ENCODE measurements at places on chromosomes 12 and 14.

DNA sequence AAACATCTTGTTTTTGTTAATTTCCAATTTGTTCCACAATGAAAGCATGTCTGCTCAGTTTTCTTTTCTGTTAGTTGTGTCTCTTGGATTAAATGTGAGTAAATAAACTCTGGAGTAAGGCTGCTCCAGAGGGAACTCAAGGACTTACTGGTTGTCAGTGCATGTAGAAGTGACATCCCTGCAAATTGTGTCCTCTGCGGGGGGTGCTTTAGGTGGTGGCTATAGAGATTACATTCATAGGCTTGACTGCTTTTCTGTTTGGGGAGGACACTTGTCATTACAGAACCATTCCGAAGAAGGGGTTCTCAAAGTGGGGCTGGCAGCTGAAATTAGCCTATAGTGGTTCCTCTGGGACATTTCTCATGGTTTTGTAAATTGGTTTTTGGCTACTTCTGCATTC is 8.8 kb downstream of the TMTC2 start:
- DNase-seq, result no peak

DNA sequence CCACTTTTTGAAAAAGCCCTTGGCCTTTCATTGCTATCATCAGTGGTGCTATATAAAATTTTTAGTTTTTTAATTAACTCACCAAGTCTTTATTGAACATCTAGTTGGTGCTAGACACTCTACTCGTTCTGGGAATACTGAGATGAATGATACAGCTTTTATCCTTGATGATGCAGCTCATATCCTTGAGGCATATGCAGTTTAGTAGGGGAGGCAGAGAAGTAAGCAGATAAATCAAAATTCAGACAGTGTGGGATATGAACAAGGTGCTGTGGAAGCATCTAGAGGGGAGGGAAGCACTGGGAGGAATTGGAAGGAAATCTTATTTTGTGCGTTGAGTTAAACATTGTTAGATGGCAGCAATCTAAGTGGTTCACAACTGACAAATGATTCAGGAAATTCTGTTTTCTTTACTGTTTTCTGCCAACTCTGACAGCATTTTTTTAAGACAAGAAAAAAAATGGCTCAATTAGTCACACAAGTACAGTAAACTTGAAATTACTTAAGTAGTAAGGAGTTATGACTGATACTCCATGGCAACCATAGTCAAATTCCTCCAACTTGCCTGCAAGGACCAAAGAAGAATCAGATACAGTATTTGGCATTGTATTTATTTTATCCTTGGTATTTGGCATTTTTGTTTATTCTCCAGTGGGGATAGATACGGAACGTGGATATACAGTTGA is 119.2 kb downstream of the TMTC2 start:
- no peak for DNase-seq

DNA sequence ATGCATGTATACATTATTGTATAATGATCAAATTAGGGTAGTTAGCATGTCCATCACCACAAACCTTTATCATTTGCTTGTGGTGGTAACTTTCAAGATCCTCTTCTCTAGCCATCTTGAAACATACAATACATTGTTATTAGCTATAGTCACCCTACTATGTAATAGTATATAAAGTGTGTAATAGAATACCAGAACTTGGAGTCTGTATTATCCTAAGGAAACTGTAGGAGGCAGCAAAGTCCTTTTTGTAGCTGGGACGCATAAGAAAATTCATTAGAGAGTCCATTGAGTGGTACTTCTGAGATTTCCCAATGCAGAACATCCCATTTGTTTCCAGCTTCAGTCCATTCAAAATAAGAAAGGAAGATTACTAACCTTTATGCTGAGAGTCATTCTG is 325.9 kb upstream of the LRFN5 start:
- no peak for DNase-seq

- no peak for DNase-seq
Measured at GRCh38 chr12:76313299-76313698, 34.9 kb downstream of the BBS10 start.

- DNase-seq, result no peak
Measured at GRCh38 chr14:38755036-38755435, 348.0 kb downstream of the SEC23A start.

DNA sequence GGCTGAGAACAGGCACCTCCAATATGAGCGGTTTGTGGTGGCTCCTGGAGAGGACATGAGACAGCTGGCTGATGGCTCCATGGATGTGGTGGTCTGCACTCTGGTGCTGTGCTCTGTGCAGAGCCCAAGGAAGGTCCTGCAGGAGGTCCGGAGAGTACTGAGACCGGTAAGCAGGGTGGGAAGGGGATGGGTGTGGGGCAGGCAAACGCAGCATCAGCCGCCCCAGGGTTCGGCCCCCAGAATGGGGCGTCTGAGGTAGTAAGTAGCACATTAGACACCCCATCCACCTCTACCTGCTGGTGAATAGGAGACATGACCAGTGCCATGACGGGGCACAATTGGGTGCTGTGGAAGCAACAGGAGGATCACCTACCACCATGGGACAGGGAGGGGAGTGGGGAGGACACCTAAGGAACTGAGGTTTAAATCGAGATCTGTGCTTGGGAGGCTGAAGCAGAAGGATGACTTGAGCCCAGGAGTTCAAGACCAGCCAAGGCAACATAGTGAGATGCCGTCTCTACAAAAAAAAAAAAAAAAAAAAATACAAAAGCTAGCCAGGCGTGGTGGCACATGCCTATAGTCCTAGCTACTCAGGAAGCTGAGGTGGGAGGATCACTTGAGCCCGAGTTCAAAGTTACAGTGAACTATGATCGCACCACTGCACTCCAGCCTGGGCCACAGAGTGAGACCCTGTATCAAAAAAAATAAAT is 25.5 kb downstream of the ITGA7 start:
- no peak for DNase-seq

DNA sequence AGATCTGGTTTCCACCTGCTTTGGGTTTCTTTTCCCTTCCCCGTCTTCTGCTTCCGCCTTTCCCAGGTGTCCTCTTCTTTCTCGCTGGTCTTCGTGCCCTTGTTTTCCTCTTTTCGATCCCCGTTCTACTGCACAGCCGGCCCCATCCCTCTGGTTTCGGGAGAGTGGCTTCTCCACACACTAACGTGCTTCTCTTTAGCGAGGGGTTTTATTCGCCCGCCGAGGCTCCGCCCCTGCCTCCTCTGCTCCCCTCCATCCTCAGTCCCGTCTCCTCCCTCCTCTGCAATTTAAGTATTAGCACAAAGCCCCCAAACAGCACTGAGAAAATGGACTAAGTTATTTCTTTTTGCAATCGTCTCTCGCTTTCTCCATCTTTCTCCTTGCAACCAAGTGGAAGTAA is at the start of gene SLC7A8:
TSS of gene SLC7A8 (minus strand) at position 182 of the 400 bp plus-strand sequence. CDS start 746 bp downstream, outside the sequence.
- no peak for DNase-seq

DNA sequence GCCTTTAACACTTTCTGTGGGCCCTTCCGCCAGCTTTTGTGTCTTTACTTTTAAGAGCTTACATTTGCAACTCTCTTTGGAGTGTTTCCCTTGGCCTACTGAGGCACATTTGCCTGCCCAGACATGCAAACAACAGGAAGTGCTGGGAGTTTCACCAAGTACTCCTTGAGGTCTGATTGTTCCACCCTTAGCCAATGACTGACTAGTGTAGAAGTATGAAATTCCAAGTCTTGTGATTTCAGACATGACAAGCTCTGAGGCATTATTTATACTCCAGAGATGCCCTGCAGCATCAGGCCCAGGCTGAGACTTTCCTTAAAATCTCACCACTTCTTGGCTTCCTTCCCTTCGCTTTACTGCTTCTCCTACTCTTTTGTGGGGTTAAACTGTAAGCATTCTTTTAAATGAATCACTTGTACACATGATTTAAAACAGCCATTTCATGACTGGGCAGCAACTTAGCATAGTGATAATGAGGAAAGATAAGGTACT is 174.1 kb downstream of the SLC6A15 start:
- no peak for DNase-seq

- DNase-seq, result no peak
Measured at GRCh38 chr12:81330480-81330879, 252.6 kb downstream of the ACSS3 start.

GRCh38 chr14:49863487-49864281 is 11.1 kb upstream of the NEMF start:
- no peak for DNase-seq

DNA sequence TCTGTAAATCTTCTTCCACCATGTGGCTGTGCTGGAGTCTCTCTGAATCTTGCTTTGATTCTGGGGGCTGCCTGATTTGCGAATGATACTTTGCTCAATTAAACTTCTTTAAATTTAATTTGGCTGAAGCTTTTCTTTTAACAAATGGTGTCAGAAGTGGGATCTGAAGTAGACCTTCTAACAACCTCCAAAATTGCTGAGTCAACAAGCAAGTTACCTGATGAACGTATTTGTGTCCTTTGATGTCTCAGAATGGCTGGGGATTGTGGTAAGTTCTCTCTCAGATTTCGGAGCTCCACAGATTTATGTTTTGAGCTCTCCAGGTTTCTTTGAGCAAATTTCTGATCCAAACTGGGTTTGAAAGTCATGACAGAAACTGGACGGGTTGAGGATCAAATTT is 1.9 kb upstream of the OR4E1 start:
- no peak for DNase-seq

GRCh38 chr12:62899568-62900390 is 35.2 kb downstream of the PPM1H start:
- DNase-seq, result no peak

- DNase-seq, result no peak
Measured at GRCh38 chr12:45415393-45415817, 199.5 kb downstream of the ANO6 start.

DNA sequence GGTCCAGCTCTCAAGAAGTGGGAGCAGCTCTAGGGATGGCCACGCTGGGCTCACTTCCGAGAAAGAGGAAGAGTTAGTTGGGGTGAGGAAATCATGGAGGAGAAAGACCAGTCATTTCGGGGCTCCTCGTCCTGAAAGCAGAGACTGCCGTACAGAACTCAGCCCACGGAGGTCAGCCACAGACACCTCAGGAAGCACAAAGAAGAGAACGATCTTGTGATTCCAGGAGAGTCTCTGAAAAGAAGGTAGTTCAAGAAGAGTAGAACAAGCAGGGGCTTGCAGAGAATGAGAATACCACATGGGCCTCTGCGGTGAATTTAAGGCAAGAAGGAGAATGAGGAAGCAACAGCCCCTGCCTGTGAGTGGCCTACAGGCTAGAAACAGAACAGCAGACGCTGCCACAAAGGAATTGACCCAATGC is 311.9 kb downstream of the CACNA1C start:
- no peak for DNase-seq

- DNase-seq, result no peak
Measured at GRCh38 chr14:103110681-103111231, 12.5 kb upstream of the TNFAIP2 start.

- peak; percentile 38 for DNase-seq
Measured at GRCh38 chr14:82080370-82080769, 546.7 kb upstream of the SEL1L start.

GRCh38 chr12:45468751-45469615 is 253.1 kb downstream of the ANO6 start:
- DNase-seq, result no peak

GRCh38 chr12:75260316-75260715 is 50.7 kb upstream of the KCNC2 start:
- DNase-seq, result no peak

GRCh38 chr14:79411403-79412174 is 799.7 kb downstream of the DIO2 start:
- no peak for DNase-seq

DNA sequence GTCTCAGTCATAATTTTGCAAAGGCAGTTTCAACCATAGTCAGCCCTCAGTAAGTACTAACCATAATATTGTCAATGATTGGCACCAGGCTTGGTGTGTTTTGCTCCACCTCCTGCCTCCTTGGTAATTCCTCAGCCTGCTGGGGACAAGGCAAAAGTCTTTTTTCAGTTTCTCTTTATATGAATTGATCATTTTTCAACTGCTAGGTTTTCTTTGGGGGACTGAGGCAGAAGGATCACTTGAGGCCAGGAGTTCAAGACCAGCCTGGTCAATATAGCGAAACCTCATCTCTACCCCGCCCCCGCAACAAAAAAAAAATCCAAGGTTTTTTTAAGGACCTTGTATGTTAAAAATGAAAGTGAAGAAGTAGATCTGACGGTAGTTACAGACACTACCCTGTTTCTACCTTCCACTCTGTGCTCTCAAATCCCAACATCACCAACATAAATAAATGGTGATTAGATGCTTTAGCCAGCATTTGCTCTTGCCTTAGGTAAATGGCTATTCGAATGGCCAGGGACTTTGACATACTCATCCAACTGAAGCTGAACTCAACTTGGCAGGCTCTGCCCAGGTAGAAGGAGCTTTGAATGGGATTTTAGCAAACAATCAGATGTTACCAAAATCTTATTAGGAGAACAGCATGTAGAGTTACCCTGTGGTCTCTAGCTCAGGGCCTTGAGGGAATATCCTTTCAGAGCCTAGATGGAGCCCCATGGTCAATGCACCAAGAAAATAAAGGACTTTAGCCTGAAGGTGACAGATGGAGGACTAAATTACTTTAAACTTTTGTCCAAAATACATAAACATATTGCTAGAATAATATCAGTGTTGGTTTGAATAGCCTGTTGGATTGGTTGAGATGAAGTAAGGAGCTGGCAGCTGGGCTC is 126.9 kb upstream of the AMIGO2 start:
- no peak for DNase-seq

DNA sequence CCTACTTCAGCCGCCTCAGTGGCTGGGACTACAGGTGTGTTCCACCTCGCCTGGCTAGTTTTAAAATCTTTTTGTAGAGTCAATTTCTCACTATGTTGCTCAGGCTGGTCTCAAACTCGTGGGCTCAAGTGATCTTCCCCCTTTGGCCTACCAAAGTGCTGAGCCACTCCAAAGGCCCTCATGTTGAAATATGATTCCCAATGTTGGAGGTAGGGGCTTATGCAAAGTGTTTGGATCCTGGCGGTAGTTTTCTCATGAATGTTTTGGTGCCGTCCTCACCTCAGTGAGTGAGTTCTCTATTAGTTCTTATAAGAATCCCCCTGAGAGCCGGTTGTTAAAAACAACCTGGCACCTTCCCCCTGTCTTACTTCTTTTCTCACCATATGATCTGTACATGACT is 784.6 kb downstream of the TMTC2 start:
- no peak for DNase-seq

- DNase-seq, result peak; percentile 30
Measured at GRCh38 chr14:102317564-102318248, 1.8 kb upstream of the ZNF839 start.

- no peak for DNase-seq
Measured at GRCh38 chr12:19129486-19130223, at the start of gene PLEKHA5. Gene PLEKHA5 (plus strand): TSS chr12:19129733. CDS start chr12:19129800, 67 bp downstream.

- DNase-seq, result no peak
Measured at GRCh38 chr14:59428581-59429012, 36.6 kb downstream of the GPR135 start.

- DNase-seq, result no peak
Measured at GRCh38 chr12:48021485-48022179, 17.4 kb upstream of the COL2A1 start.

DNA sequence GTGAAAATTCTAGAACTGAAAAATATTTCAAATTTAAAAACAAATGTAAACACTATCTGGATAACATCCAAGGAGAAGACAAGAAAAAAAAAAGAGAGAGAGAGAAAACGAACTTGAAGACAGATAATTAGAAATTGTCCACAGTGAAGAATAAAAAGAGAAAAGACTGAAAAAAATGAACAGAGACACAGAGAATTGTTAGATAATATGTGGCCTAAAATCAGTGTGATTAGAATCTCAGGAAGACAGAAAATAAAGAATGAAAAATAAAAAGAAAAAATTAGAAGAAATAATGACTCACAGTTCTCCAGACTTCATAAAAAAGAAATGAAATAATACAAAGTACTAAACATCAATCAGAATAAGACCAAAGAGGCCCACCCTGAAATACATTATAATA is 1209.3 kb downstream of the FSCB start:
- no peak for DNase-seq
